ENCODE measurements at places on chromosomes 3 and 15. TPM values are rescaled to one million over a fixed set of nuclear protein-coding genes. Genes with fewer than 3 reads are reported as not detected.

Gene SPSB4
- not detected for polyA plus RNA-seq

Gene CCR8
- not detected for polyA plus RNA-seq

Gene GABPB1
- polyA plus RNA-seq = 25.3 TPM

Gene SLC2A2
- polyA plus RNA-seq = not detected

Gene CCDC54
- polyA plus RNA-seq = not detected

Measured in fibroblast of lung (primary cell).